Panc1 (cell line): ENCODE measurements at places on chromosomes 7 and 10. TPM values are rescaled to one million over a fixed set of nuclear protein-coding genes. Genes with fewer than 3 reads are reported as not detected.

PHYHIPL gene
- not detected for total RNA-seq

OR2A42 gene
- not detected for total RNA-seq

DNA sequence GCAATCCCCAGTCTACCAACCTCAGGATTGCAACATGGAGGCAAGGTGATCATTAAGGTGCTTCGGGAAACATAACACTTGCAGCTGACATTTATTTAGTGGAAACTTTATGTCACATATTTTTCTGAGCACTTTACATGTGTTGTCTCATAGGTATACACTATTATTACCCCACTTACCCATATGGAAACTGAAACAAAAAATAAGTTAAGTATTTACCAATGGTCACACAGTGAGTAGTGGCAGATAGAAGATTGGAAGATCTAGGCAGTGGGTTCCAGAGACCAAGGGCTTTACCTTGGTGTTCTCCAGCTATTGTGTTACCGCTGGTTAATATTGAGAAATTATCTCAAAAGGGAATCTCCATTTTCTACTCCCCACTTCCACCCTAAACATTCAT is 1279.1 kb upstream of the SORCS1 start:
- H3K4me3 ChIP-seq = no peak overlapping the region
- H3K36me3 ChIP-seq = no peaks in the 10 kb centered on the region
- H3K4me1 ChIP-seq = no peaks in the 10 kb centered on the region
- H3K27me3 ChIP-seq = no peaks in the 10 kb centered on the region
- no peak for DNase-seq

ASZ1 gene
- not detected for total RNA-seq

- no peaks in the 10 kb centered on the region for H3K27me3 ChIP-seq
- no peak overlapping the region for H3K27ac ChIP-seq
- no peaks in the 10 kb centered on the region for H3K36me3 ChIP-seq
- H3K4me3 ChIP-seq = no peak overlapping the region
- no peaks in the 10 kb centered on the region for H3K4me1 ChIP-seq
These were observed 169.5 kb upstream of the CHRM2 start for GRCh38 chr7:136698977-136699376.

DNA sequence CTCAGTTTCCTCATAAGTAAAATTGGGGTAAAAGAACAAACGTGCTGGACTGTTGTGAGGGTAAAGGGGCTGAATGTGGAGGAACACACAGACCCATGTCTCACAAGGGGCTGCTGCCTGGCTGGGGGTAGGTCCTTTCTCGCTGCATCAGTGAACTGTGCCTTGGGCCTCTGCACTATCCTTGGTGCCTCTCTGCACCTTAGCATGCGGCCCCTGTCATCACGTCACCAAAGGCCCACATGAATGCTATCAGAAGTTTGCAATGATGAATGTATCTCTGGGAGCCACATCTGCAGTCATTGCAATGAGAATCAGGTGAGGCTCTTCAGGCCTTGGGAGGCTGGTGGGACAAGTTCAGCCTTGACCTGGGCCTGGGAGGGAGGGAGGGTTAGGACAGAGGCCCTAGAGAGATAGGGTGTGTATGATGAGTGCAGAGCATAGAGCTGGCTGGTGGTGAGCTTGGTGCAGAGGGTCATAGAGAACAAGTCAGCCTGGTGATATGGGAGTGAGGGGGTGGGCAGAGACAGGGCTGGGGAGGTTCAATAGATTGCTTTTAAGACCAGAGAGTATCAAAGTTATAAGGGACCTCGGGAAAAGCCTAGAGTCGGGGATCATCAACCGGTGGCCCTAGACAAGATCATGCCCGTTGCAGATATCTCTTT is 308.4 kb downstream of the RPS24 start:
- H3K27me3 ChIP-seq = peaks cover 2% of the 10 kb centered on the region; the same call in 1 of the 2 replicates
- H3K4me1 ChIP-seq = no peaks in the 10 kb centered on the region
- H3K27ac ChIP-seq = no peak overlapping the region
